Glutamatergic neuron (in vitro differentiated cells): ENCODE measurements at places on chromosomes 12 and 14.
A peak's percentile ranks its signal among the peaks of the same experiment; 100 is the strongest.

- no peak for DNase-seq
These were observed 12.5 kb upstream of the SRSF5 start for GRCh38 chr14:69754487-69754886.

DNA sequence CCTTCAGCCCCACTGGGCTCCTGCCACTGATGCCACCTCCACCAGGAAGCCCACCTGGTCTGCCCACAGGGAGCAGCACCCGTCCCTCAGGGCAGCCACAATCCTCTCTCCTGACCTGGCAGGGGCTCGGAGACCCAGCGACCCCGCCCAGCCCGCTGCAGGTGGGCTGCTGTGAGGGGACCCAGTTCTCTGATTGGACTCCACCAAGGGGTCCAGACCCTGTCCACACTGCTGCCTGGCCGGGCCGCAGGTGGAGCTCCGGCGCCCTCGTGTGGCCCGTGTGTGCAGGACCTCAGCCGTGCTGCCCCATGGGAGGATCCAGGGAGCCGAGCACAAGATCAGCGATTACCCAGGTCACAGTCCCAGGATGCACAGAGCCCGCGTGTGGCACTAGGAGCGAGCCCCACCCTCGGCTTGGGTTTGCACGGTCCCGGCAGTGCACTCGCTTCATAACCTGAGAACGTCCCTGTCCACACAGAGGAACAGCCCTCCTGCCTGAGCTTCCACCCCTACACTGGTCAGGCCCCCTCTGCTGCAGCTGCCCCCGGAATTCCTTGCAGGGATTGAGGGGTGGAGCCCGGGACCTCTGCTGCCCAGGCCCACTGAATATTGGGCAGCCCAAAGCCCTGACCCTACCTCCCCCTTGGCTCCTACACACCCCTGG is 35.4 kb upstream of the TMEM179 start:
- peak; percentile 89 for DNase-seq

DNA sequence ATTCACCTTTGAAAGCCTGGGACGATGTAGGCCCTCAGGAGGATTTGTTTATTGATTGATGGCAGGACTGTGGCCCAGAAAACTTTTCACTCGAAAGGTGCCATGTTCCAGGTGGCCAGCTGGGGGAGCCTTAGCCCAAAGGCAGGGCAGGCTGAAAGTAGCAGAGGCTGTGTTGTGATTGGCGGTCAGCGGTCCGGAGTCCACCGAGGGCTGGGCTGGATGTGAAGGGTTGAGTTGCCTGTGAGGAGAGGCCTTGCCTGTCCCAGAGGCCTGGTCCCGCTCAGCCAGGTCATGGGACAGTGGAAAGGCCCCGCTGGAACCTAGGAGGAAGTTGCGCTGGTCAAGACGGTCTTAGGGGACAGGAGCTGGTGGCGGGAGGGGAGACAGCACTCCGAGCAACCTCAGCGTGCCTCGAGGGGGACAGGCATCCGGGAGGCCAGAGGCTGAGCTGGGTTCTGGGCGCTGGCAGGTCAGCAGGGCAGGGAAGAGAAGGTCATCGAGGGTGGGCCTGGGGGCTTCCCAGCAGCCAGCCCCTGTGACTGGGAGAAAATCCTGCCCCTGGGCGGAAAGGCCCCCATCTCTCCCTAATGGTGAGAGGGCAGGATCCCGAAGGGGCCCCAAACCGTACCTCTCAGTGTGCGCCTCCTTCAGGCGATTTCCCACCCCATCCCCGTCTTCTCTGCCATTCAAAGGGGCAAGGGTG is 26.3 kb downstream of the CMA1 start:
- DNase-seq: peak; percentile 62

DNA sequence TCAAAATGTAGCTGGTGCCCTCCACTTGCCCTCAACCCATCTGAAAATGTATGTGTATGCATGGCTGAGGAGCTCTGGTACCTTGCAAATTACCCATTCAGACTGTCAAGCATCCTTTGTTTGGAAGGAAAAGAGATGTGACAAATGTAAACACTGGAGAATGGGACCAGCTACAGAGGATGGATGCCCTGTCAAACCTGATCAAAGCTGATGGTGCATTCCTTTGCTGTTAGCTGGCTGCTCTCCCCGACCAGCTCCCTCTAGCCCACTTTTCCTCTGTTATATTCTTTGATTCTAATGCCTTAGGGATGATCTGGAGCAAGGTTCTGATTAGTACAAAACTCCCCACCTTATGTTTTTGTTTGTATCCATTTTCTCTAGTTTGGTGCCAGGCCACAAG is 310.3 kb downstream of the C12orf75 start:
- DNase-seq: no peak

DNA sequence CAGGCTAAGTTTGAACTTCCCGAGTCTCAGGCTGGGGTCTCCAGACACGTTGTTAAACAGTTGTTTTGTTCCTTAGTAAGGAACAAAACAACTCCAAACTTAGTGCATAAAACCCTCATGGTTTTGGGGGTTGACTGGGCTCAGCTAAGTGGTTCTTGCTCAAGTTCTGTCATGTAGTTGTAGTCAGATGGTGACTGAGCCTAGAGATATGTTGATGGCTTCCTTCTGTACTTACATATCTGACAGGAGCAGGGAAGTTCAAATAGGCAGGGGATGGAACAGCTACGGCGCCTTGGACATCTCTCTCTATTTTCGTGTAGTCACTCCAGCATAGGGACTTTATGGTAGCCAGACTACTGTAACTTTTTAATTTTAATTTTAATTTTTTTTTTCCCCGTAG is 45.7 kb downstream of the SPATS2 start:
- no peak for DNase-seq

GRCh38 chr12:2284857-2285256 is 232.1 kb downstream of the CACNA1C start:
- peak; percentile 89 for DNase-seq

DNA sequence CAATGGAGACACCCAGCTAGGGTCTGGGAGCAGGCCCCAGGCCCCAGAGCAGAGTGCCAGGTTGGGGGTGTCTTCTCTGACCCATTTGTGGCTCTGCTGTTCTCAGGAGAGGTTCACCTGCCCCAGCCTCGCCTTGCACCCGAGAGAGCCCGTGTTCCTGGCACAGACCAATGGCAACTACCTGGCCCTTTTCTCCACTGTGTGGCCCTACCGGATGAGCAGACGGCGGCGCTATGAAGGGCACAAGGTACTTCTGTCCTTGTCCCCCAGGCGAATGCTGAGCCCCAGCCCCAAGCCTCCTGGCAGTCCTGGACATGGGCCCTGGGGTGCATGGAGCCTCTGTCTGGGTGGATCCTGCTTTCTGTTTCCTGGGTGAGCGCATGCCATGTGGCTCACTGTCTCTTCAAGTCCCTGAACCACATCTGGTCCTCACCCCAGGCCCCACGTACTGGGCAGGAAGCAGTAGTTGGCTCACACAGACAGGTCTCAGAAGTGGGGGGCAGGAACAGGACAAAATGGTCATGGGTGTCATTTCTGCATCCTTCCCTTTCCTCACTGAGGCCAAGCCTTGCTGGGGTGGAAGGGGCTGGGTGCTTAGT is 58.2 kb downstream of the BEGAIN start:
- DNase-seq: peak; percentile 8

DNA sequence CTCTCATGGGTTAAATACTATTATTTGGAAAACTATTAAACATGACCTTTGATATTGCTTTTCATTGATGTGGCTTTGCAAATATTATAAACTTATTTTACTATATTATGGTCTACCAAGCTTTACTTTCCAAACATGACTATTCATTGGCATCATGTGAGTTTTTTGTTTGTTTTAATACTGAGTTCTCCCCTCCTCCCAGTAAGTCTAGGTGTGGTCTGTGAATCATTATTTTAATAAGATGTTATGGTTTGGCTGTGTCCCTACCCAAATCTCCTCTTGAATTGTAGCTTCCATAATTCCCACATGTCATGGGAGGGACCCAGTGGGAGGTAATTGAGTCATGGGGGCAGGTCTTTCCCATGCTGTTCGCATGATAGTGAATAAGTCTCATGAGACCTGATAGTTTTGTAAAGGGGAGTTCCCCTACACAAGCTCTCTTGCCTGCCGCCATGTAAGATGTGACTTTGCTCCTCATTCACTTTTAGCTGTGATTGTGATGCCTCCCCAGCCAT is 80.0 kb downstream of the BORCS5 start:
- DNase-seq: no peak

DNA sequence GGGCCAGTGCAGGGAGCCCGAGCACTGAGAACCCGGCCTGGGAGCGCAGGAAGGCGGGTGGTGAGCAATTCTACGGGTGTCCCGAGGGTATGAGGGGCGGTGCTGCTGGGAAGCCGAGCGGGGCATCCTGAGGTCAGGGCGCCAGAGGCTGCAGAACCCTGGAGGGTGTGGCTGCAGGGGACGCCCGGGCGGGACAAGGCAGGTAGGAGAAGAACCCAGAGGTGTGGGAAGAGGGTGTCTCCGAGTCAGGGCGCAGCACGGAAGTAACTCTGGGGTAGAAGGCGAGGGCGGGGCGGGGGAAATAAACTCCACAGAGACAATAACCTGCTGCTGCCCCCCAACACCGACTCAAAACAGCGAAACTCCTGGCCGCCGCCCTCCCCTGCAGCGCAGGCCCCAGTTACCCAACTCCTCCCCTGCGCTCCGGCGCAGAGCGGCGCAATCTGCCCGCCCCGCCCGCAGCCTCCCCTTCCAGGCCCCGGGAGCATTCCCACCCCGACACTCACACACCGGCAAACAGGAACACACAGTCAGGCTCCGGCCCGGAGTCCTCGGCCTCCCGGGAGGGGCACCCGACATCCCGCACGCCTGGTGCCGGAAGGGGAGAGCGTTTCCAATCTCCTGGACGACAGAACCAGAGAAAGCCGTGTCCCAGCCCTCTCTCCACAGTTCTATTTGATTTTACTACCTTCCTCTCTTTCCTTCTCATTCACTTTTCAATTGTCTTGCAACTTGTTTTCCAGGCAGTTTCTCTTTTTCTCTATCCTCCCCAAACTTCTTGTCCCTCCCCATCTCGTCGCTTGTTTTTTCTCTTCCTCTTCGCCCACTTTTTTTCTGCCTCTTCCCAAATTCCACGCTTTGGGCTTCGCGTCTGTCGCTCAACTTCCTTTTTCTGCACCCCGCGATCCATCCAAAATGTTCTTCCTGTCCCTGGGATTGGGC is 2.4 kb downstream of the HRK start:
- DNase-seq: peak; percentile 48

DNA sequence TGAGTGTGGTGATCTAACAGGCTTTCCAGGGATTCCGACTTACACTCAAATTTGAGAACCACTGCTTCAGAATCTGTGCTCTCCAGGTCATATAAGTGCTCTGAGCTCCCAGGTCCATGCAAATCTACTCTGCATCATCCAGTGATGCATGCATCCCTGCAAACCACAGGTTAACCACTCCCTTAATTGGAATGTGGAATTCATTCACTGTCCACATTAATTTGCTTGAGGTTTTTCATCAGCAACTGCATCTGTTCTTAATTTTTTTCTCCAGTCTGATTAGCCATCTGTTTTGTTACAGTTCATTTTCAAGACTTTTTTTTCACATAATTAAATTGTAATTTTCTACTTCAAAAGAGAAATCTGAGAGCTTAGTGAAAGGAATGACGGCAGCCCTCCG is 43.4 kb upstream of the RIN3 start:
- DNase-seq: no peak

- no peak for DNase-seq
These were observed 102.8 kb downstream of the SLC16A7 start for GRCh38 chr12:59698600-59698999.
